G401 (cell line): ENCODE measurements at places on chromosomes 7 and 10.

GRCh38 chr10:44774676-44775401, 136.3 kb upstream of the TMEM72 start:
- no peak for DNase-seq

DNA sequence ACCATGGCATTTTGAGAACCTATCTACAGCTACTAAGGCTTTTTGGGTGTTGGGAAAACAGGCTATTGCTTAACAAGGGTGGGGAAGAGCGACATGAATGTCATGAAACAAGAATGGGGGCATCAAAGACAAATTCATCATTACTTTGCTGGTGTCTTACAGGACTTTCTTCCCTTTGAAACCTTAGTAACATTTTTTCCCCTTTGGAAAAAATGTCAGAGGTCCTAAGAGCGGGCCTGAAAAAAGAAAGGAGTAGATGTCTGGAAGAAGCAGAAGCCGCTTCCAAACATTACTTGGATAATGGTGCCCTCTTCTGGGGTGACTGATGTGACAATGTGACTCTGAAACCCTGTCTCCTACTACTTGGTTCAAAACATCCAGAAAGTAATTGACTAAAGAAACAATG, 3.8 kb upstream of the DDX50 start:
- peak; percentile 78 for DNase-seq

- DNase-seq, result no peak
Observed at GRCh38 chr7:37765872-37766525, 82.4 kb upstream of the NME8 start.

DNA sequence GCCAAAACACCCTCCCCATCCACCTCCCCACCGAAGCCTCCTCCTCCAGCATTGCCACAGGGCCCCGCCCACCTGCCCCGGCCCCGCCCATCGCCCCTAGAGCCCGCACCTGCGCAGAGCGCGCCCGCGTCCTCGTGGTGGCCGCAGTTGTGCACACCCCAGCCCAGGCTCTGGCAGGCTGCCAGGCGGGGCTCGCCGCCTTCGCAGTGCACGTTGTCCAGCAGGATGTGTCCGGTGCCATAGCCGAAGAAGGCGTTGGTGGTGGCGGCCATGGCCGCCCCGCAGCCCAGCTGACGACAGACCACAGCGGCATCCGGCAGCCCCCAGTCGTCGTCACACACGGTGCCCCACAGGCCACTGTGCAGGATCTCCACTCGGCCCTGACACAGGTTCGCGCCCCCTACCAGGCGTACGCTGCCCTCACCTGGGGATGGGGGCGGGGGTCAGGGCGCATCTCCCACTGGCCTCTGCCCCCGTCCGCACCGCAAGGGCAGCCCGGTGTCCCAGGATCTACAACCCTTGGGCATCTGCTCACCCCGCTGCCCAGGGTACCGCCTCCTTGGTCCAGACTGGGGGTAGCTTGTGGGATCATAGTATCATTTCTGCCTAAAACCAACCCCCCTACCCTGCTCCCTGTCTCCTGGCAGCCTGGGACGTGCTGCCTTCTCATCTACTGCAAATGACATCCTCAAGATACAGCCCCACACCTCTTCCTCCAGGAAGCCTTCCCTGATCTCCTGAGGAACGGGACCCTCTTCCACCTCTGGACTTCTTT, 11.9 kb downstream of the SSC4D start:
- DNase-seq, result peak; percentile 72

- no peak for DNase-seq
Observed at GRCh38 chr7:149471289-149471953, 10.6 kb upstream of the ZNF777 start.

DNA sequence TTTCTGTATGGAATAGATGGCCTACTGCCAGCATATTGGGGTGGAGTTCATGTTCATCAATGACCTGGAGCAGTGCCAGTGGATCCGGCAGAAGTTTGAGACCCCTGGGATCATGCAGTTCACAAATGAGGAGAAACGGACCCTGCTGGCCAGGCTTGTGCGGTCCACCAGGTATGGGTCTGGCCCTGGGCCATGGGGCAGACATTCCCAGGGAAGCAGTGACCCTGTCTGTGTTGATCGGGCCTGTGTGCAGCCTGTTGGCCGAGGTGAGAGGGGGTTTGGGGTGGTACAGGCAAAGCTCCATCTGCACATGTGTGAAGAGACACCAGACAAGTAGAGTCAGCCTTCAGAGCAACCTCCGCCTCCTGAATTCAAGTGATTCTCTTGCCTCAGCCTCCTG, 67.3 kb downstream of the OGDH start:
- no peak for DNase-seq
